ENCODE measurements at places on chromosomes 7 and 10.

- H3K36me3 ChIP-seq: no peaks in the 10 kb centered on the region
- H3K27ac ChIP-seq: no peak overlapping the region
- no peaks in the 10 kb centered on the region for H3K27me3 ChIP-seq
Observed at GRCh38 chr7:138097064-138097741, 20.9 kb downstream of the AKR1D1 start.

DNA sequence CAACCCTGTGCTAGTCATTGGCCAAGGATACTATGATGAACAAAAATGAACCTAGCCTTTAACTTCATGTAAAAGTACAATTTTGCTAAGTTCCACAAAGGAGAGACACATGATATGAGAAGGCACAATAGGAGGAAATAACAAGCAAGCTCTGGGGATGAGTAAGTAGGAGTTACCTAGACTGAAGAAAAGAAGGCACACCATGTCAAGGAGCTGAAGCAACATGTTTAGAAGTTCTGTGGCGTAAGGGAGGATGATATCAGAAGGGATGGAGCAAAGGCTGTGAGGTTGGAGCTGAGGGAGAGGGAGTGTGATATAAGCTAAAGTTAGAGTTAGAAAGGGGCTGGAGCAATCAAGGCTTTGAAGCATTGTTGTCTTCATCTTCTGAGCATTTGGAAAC is 25.6 kb downstream of the KIFBP start:
- no peaks in the 10 kb centered on the region for H3K27me3 ChIP-seq
- peaks cover 16% of the 10 kb centered on the region for H3K4me1 ChIP-seq
- H3K36me3 ChIP-seq: peaks cover 100% of the 10 kb centered on the region
- no peak overlapping the region for H3K27ac ChIP-seq
- no peak for DNase-seq

DNA sequence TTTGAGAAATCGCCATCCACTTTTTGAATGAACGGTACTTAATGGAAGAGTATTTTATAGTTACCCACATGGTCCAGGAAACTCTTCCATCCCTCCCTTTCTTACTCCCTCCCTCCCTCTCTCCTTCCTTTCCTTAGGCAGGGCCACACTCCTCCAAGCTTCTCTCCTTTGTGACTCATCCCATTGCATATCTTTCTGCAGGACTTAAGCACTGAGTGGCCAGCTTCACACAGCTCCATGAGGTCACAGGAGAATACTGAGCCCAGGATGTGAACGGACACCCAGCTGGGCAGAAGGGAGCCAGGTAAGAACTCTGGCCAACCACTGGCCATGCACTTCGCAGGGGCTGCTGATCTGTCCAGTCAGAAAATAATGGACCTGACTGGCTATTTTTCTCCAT is 189.7 kb upstream of the ADCY1 start:
- H3K36me3 ChIP-seq: no peaks in the 10 kb centered on the region
- no peak overlapping the region for H3K4me3 ChIP-seq
- H3K27me3 ChIP-seq: no peaks in the 10 kb centered on the region
- H3K4me1 ChIP-seq: no peaks in the 10 kb centered on the region

DNA sequence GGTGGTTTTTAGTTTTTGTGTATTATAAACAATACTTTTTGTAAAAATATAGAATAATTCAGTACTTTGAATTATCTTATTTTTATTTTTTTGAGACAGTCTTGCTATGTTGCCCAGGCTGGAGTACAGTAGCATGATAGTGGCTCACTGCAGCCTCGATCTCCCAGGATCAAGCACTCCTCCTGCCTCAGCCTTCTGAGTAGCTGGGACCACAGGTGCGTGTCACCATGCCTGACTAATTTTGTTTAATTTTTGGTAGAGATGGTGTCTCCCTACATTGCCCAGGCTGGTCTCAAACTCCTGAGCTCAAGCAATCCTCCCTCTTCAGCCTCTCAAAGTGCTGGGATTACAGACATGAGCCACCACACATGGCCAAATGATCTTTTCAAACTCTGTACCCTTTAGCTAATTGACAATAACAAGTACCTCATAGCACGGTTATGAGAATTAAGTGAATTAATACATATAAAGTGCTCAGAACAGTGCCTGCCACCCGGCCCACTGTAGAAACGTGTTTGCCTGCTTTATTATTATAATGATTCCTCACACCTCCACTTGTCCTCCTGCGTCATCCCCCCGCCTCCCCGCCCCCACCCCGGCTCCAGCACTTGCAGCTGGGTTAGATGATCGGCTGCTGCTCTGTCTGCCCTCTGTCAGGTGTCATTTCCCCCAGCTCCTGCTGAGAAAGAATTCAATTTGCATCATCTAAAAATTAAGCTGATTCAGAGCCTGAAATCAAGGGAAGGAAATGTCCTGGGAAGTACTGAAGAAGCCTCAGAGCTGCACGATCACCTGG is 53.6 kb upstream of the NRF1 start:
- H3K4me1 ChIP-seq: no peaks in the 10 kb centered on the region
- DNase-seq: no peak
- no peak overlapping the region for H3K4me3 ChIP-seq
- no peak overlapping the region for H3K27ac ChIP-seq

GRCh38 chr7:83672157-83672556 is 23.2 kb upstream of the SEMA3E start:
- DNase-seq: no peak
- no peaks in the 10 kb centered on the region for H3K36me3 ChIP-seq
- no peak overlapping the region for H3K27ac ChIP-seq
- H3K4me3 ChIP-seq: no peak overlapping the region
- no peaks in the 10 kb centered on the region for H3K4me1 ChIP-seq

DNA sequence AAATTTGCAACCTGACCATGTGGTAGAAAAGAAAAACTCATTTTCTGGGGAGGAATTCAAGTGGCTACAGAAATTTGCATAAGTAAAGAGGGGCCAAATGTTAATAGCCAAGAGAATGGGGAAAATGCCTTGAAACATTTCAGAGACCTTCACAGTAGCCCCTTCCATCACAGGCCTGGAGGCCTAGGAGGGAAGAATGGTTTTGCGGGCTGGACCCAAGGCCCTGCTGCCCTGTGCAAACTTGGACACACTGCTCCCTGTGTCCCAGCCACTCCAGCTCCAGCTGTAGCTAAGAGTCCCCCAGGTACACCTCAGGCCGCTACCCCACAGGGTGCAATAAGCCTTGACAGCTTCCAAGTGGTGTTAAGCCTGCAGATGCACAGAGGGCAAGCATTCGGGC is 16.4 kb upstream of the DNAH11 start:
- H3K27ac ChIP-seq: no peak overlapping the region
- no peaks in the 10 kb centered on the region for H3K4me1 ChIP-seq

- H3K27me3 ChIP-seq: peaks cover 100% of the 10 kb centered on the region
- no peak for DNase-seq
- no peaks in the 10 kb centered on the region for H3K36me3 ChIP-seq
Observed at GRCh38 chr7:27098578-27099451, 3.0 kb upstream of the HOXA1 start.

DNA sequence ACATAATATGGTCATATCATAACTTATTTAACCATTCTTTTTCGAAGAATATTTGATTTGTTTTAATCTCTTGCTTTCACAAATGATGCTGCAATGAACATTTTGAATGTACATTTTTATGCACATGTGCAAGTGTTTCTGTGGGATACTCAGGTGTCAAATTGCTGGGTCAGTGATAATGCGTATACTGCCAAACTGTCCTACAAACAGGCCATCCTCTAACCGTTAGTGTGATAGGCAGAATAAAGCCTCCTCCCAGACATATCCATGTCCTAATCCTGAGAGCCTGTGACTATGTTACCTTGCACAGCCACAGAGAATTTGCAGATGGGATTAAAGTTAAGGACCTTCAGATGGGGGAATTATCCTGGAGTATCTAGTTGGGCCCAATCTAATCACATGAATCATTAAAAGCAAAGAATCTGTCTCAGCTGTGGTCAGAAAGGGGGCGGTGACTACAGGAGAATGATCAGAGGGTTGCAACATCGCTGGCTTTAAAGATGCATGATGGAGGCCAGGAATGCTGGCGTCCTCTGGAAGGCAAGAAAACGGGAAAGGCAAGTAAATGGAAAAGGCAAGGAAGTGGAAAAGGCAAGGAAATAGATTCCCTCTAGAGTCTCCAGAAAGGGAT is 46.7 kb downstream of the FZD1 start:
- no peaks in the 10 kb centered on the region for H3K27me3 ChIP-seq
- no peak overlapping the region for H3K27ac ChIP-seq
- no peaks in the 10 kb centered on the region for H3K36me3 ChIP-seq
- no peak for DNase-seq
- H3K4me3 ChIP-seq: no peak overlapping the region
- no peaks in the 10 kb centered on the region for H3K4me1 ChIP-seq

- H3K4me1 ChIP-seq: peaks cover 6% of the 10 kb centered on the region
- DNase-seq: no peak
- no peaks in the 10 kb centered on the region for H3K36me3 ChIP-seq
Observed at GRCh38 chr10:78516756-78517155, 483.1 kb downstream of the RPS24 start.

DNA sequence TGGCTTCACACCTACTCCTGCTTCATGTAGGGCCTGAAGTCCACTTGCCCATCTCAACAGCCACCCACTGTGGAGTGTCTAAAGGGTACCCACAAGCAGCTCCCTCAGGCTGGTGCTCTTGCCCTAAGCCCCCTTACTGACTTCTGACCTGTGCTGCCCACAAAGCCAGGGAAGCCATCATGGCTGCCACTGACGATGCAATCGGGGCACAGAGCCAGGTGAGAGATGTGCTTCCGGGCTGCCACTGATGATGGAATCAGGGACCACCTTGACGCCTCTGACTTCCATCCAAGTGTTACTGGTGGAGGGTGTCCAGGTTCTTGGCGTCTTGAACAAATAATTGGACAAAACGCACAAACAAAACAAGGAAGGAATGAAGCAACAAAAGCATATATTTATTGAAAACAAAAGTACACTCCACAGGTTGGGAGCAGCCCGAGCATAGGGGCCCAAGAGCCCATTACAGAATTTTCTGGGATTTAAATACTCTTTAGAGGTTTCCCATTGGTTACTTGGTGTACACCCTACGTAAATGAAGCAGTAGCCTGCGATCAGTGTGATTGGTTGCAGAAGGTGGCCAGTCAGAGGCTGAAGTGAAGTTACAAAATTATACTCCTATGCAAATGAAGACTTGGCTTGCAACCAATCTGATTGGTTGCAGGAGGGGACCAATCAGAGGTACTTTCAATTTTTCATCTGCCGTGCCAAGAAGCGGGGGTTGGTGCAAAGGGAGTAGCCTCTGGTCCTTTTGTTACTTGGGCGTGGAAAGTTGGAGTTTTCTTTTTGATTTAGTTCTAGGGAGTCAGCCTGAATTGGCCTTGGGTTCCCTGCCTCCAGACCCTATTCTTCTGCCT is 4.5 kb downstream of the CPA2 start:
- H3K27ac ChIP-seq: no peak overlapping the region
- H3K4me3 ChIP-seq: no peak overlapping the region
- H3K4me1 ChIP-seq: peaks cover 3% of the 10 kb centered on the region
- no peak for DNase-seq
- no peaks in the 10 kb centered on the region for H3K27me3 ChIP-seq

GRCh38 chr7:79593866-79594301 is 140.4 kb upstream of the MAGI2 start:
- no peak overlapping the region for H3K27ac ChIP-seq
- no peak for DNase-seq
- H3K27me3 ChIP-seq: no peaks in the 10 kb centered on the region
- H3K4me1 ChIP-seq: no peaks in the 10 kb centered on the region
- H3K36me3 ChIP-seq: no peaks in the 10 kb centered on the region

DNA sequence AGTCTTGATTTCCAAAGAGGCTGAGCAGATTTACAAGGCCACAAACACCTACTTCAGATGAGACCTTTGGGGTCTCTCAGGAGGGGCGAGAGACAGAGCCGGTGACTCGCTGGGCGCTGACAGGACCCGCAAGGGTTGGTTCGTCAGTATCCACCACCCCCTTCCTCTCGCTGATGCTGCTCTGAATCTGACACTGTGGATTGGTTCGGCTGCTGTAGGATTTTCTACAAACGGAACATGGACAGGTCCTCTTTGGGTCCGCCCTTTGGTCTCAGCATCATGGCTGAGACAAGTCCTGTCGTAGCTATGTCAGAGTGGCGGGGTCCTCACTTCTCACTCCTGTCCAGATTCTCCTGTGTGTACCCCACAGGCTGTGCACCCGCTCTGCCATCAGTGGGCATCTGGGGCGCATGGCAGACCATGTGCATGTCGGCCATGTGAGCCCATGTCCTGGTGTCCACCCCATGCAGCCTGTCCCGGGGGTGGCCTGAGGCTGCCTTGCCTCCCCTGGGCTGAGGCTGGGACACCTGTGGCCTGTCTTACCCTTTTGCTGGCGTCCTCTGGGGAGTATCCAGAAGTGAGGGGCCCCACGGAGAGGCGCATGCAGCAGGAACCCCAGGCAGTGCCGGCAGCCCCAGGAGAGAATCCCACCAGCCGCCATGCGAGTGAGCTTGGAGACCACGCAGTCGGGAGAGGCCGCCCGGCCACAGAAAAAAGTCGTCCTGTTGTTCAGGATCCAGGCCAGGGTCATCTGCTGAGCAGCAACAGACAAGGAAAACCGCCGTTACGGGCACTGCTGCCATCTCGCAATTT is 21.6 kb upstream of the FAM20C start:
- peaks cover 4% of the 10 kb centered on the region for H3K27me3 ChIP-seq
- H3K4me3 ChIP-seq: no peak overlapping the region
- H3K36me3 ChIP-seq: no peaks in the 10 kb centered on the region
- H3K4me1 ChIP-seq: peaks cover 19% of the 10 kb centered on the region
- no peak overlapping the region for H3K27ac ChIP-seq
- DNase-seq: no peak

DNA sequence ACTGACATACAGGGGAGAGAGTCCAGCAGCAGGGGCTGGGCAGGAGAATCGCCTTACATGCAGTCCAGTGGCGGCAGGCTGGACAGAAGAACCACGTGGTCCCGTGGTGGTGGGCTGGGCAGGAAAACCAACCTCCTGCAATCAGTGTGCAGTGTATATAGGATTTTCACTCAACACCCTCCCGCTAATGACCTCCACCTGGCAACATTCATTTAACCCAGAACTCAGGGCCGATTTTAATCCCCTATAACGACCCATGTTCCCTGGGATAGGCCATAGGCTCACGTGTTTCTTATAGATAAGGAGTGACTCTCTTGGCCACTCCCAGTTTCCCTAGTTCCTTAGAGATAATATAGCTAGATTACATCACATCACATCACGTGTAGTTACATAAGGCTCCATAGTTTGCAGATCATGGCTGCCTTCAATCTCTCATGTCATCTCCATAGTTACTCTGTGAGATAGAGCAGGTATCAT is 19.4 kb downstream of the MTURN start:
- DNase-seq: no peak
- no peaks in the 10 kb centered on the region for H3K27me3 ChIP-seq
- no peak overlapping the region for H3K4me3 ChIP-seq
- H3K36me3 ChIP-seq: no peaks in the 10 kb centered on the region

DNA sequence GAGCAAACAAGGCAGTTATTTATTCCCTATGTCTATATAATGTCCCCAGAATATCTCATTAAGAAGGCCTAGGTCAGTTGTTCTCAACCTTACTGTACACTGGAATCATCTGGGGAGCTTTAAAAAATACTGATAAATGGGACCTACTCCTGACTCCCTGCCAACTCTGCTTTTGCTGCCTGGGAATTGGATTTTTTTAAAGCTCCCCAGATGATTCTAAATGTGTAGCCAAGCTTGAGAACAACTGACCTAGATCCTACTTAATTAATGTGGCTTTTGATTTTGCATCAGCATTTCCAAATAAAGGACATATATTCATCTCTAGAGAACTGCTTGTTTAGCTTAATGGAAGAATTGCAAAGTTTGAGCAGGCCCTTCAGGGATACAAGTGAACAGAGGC is 91.7 kb upstream of the HPS1 start:
- DNase-seq: no peak
- H3K4me1 ChIP-seq: no peaks in the 10 kb centered on the region
- no peak overlapping the region for H3K4me3 ChIP-seq
- H3K36me3 ChIP-seq: no peaks in the 10 kb centered on the region

Measured in heart right ventricle (tissue), 16 donors.